ENCODE measurements at places on chromosomes 16 and 17.

DNA sequence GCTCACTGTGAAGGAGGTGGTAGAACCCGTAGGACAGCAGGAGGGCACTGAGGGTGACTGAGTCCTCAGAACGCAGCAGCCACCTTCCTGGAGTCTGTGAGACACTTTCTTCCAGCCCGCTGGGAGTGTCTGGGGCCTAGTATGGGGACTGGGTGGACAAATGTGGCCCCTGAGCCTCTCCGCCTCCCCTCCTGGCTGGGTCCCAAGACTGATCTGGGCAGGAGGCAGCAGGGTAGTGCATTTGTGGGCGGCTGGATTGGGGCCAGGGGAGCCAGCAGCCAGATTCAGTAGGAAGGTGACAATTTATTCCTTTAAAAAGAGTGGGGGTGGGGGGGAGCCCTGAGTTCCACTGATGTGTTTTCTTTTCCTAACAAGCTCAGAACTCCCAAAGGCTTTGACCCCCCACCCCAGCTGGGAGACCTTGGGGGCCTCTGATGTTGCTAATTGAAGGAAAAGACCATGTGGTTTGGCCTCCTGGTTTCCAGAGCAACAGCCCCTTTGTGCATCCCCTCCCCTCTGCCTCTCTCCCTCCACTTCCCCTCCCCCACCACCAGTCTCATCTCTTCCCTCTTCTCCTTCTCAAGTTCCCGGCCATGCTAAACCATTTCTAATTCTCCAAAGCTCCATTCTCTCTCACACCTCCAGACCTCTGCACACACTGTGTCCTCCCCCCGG is 4.4 kb downstream of the CLEC19A start:
- no peak for DNase-seq

DNA sequence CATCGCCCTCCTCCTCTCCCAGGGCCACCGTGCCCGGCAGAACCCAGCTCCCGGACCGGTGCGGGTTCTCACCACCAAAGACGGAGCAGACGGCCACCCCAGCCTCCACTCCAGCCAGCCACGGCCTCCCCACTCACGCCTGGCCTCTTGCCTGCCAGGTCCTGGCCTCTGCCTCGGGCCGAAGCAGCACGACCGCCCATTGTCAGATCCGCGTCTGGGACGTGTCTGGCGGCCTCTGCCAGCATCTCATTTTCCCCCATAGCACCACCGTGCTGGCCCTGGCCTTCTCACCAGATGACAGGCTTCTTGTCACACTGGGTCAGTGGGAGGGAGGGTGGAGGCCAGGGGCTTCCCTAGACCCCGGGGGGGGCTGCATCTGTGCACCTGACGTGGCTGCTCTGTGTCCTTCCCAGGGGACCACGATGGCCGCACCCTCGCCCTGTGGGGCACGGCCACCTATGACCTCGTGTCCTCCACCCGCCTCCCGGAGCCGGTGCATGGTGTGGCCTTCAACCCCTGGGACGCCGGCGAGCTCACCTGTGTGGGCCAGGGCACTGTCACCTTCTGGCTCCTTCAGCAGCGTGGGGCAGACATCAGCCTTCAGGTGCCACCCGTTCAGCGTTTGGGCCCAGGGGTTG is 6.6 kb upstream of the RHOT2 start:
- no peak for DNase-seq

DNA sequence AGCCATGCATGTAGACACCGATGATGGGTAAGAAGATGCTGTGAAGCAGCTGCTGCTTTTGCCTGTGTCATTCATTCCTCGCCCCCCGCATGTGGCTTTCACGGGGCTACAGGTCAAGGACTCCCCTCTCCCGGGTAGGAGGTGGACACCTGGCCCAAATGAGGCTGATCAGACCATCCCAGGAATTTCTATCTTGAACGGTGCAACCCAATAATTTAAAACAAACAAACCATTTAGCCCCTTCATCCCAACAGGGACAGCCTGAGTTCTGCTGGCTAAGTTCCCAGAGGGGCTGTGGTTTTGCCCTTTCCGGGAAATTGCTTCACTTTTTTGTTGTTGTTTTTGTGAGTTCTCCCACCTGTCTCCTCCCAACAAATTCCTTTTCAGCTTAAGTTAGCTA is 137.7 kb upstream of the CDH5 start:
- no peak for DNase-seq

DNA sequence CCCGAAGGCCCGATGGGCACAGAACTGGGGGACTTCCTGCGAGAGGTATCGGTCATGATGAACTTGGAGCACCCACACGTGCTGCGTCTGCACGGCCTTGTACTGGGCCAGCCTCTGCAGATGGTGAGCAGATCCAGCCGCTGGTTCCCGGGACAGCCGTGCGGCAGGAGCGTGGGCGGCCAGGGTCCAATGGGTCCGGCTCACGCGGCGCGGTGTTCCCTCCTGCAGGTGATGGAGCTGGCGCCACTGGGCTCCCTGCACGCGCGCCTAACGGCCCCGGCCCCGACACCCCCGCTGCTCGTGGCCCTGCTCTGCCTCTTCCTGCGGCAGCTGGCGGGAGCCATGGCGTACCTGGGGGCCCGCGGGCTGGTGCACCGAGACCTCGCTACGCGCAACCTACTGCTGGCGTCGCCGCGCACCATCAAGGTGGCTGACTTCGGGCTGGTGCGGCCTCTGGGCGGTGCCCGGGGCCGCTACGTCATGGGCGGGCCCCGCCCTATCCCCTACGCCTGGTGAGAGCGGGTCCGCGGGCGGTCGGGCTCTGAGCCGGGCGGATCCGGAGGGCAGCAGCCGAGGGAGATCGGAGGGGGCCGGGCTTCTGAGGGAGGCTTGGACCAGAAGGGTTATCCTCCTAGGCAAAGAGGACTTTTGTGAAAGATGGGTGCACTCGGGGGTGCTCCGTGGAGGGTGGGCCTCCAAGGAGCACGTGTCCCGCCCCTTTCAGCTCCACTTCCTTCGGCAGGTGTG is 3.0 kb downstream of the TNK1 start:
- DNase-seq: no peak

DNA sequence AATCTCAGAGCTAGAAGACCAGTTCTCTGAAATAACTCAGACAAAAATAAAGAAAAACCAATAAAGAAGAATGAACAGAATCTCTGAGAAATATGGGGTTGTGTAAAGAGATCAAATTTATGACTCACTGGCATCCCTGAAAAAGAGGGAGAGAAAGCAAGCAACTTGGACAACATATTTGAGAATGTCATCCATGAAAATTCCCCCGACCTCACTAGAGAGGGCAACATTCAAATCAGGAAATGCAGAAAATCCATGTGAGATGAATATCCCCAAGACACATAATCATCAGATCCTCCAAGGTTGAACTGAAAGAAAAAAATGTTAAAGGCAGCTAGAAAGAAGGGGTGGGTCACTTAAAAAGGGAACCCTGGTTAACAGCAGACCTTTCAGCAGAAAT is 32.1 kb downstream of the TANC2 start:
- DNase-seq: no peak

DNA sequence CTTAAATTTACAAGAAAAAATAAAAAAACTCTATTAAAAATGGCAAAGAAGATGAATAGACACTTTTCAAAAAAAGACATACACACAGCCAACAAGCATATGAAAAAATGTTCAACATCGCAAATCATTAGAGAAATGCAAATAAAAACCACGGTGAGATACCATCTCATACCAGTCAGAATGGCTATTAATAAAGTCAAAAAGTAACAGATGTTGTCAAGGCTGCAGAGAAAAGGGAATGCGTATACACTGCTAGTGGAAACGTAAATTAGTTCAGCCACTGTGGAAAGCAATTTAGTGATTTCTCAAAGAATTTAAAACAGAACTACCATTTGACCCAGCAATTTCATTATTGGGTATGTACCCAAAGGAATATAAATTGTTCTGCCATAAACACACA is 31.4 kb downstream of the CAPNS2 start:
- DNase-seq: no peak

DNA sequence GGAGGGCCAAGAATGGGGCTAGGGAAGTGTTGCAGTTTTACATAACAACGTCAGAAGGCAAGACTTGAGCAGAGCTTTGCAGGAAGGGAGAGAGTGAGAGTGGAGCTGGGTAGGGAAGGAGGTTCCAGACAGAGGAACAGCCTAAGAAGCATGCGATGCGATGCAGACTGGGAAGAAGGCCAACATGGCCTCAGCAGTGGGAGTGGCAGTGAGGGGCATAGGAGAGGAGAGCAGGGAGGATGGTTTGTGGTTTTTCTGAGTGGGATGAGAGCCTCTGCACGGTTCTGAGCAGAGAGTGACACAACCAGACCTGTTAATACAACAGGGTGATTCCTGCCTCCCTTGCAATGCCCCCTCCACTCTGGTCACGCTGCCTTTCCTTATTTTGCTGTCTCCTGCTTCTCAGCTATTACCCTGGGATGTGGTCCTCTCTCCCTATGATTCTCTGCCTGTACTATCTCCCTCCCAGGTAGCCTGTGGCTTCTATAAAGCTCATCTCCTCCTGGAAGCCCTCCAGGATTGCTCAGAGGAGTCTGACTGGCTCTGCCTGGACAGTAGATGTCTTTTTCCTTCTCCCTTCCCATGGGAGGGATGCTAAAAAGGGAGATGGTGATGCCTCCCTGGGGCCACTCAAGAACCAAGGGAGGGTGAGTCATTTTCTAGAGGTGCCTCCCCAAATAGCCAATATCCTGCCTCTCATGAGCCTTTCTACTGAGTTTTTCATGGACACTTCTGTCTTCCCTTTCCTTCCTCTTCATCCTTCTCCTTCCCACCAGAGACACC is 38.7 kb upstream of the NGFR start:
- DNase-seq: peak; percentile 34

- DNase-seq: no peak
Observed at GRCh38 chr17:44572801-44573200, 15.5 kb downstream of the FZD2 start.

DNA sequence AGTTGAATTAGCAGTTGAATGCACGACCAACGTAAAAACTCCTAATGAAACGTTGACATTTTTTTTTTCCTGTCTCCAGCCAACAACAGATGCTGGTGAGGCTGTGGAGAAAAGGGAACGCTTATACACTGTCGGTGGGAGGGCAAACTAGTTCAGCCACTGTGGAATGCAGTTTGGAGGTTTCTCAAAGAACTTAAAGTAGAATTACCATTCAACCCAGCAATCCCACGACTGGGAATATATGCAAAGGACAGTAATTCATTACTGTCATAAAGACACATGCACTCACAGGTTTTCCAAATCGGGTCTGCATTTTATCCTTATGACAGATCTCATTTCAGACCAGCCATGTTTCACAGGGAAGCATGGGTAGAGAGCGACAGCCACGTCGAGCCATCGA is 3.5 kb upstream of the WFDC1 start:
- no peak for DNase-seq

GRCh38 chr17:37317867-37318266 is 57.9 kb upstream of the C17orf78 start:
- no peak for DNase-seq

DNA sequence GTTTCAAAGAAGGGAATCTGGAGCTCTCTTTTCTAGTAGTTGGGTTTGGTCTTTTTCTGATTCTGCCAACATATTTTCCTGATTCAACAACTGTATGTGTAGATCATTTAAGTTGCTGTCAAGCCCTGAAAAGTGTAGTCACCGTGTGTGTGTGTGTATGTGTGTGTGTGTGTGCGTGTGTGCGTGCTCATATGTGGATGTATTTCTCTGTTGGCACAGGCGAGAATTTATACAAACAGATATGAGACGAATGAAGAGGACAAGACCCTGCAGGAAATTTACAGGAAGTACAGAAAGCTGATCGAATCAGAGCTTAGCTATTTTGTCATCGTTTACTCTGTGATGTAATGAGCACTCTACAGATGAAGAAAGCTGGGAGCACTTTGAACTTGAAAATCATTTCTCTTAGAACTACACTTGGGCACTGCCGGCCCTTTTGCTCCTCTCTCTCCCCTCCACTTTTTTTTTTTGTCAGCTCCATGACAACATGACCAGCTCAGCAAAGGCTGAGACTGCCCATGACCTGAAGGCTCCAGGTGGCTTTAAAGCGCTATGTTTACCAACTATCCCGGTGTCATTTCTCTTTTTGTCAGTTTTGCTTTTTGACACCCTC is 11.2 kb downstream of the FBXO39 start:
- DNase-seq: no peak

GRCh38 chr16:85481738-85482137 is 131.4 kb upstream of the GSE1 start:
- no peak for DNase-seq

- DNase-seq: no peak
Observed at GRCh38 chr16:66175058-66175457, 191.4 kb upstream of the CDH5 start.

DNA sequence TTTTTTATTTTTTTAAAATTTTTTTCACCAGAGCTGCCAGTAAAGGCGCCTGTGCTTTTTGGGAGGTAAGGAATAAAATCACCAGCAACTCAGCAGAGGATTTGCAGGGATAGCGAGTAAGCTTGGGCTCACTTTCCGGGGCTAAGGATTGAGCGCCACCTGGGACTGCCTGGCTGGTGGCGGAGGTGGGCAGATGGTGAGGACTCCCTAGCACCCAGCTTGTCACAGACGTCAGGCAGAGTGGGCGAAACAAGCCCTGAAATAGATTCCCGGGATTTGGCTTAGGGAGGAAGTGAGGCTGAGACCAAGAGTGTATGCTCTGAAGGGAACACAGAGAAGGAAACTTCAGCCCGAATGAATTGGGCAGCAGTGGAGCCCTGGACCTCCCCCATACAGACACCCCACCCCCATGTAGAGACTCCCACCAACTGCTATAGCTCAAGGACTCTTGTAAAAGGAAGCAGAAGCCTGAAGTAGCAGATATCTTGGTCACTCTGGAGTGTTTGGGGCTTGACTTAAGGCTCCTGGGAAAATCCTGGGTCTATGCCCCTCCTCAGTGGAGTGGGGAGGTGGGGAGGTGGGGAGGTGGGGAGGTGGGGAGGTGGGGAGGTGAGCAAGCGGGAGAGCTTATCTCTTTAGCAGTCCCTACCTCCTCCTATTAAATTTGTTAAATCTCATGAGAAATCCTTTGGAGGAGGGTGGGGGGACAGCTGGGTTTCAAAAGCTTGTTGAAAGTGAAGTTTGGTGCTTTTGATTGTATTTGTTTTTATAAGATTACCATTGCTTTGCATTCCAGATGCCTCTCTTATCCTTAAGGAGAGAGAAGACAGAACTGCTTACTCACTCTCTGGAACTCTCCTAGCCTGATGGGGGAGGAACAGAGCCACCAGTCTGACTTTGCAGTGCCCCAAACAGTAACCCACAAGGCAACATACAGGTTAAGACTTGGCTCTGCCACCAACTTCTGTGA is 8.2 kb downstream of the ARL4D start:
- peak; percentile 55 for DNase-seq

- DNase-seq: no peak
Observed at GRCh38 chr16:72159386-72159785, 12.6 kb downstream of the PMFBP1 start.

DNA sequence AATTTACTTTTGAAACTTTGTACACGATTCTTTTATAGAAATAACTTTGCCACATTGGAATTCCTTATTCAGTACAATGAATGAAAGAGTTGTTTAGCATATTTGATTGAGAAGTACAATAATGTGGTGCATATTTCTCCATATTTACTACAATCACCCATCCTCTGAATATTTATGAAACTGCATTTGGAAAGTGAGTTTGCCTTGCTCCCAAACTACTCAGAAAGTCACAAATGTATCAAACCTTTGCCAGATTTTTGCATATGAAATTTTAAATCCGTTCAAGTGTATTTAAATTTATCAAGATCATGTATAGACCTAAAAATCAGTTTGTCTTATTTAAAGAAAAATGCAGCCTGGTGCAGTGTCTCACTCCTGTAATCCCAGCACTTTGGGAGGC is 148.7 kb downstream of the CDH11 start:
- no peak for DNase-seq

- no peak for DNase-seq
Observed at GRCh38 chr17:79223953-79224352, 149.3 kb downstream of the ENGASE start.
